ENCODE measurements at places on chromosomes 7 and 10. TPM values are rescaled to one million over a fixed set of nuclear protein-coding genes. Genes with fewer than 3 reads are reported as not detected.
A peak's percentile ranks its signal among the peaks of the same experiment; 100 is the strongest.

- DNase-seq: no peak
Observed at GRCh38 chr7:156034397-156034796, 222.1 kb upstream of the SHH start.

- no peak for DNase-seq
Observed at GRCh38 chr10:122688293-122688989, 11.2 kb downstream of the C10orf120 start.

GRCh38 chr7:113996405-113996804 lies 77.6 kb upstream of the PPP1R3A start:
- no peak for DNase-seq

DNA sequence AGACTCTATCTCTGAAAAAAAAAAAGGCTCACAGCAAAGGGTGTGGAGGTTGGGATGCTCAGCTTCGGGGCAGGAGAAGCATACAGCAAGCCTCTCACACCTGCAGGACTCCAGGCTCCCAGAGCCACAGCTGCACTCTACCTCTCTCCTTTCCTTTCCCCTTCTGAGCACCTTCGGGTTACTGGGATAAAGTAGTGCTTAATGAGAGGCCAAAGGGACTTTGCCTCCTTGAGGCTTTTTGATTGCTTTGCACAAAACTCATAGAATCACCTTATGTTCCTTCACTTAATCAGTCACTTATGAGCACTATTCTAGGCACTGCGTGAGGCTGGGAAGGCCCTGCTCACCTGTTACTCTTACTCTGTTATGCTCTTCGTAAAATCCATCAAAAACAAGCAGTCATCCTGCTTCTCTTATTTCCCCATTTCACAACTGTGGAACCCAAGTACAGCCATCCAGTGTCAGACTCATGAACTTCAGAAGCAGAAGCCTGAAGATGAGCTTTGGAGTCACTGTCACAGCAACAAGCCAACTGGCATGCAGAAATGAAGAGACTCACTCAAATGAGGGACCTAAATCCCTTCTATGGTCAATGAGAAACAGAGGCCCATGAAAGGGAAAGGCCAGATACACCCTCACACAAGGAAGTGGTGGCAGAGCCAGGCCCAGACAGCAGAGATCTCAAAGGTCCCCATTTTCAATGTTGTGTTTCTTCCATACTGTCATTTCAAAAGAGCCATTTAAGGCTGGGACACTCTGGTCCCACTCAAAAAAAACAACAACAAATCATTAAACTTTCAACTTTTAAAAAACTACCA lies 205.4 kb downstream of the KCNMA1 start:
- DNase-seq: no peak

- DNase-seq: no peak
Observed at GRCh38 chr7:138510003-138510402, 49.9 kb downstream of the TRIM24 start.

- DNase-seq: no peak
Observed at GRCh38 chr7:129160161-129160905, 15.8 kb downstream of the TSPAN33 start.

GRCh38 chr10:17779784-17780183 lies 27.8 kb downstream of the TMEM236 start:
- DNase-seq: no peak

GRCh38 chr7:146002431-146003078 lies 114.0 kb upstream of the CNTNAP2 start:
- no peak for DNase-seq

- DNase-seq: no peak
Observed at GRCh38 chr7:25037325-25037724, 57.3 kb upstream of the OSBPL3 start.

GRCh38 chr10:30736685-30737232 lies 107.2 kb upstream of the LYZL2 start:
- no peak for DNase-seq

GRCh38 chr10:49781247-49781646 lies 19.1 kb upstream of the OGDHL start:
- DNase-seq: no peak

GRCh38 chr10:102763037-102763607 lies 19.4 kb downstream of the WBP1L start:
- DNase-seq: peak; percentile 37

DNA sequence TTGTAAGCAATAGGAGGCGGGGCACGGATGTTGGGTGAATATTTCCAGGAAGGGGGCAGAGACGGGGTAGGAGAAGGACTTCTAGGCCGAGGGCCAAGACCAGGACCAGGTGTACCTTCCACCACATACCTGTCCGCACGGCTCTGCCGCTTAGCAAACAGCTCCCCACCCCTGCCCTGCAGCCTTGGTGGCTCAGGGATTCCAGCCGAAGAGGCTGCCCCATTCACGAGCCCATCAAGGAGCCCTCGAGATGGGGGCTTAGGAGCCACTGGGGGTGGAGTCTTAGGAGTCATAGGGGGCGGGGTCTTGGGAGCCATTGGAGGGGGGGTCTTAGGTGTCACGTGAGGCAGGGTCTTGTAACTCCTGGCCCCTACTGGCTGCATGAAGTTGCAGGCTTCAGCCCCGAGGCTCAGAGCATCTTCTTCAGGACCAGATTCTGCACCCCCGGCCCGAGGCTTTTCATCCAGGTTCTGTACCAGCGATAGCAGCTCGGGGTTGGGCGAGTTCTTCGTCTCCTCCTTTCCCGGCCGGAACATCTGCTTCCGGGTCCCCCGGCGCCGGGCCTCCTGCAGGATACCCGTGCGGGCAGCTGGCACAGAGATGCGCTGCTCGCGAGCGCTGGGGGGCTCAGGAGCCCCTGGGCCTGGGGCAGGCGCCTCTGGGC lies 6.1 kb upstream of the MYOZ1 start:
- no peak for DNase-seq

GRCh38 chr10:21534604-21535493 lies 817 bp downstream of the MLLT10 start:
- peak; percentile 54 for DNase-seq

GRCh38 chr7:69817121-69817520 lies 218.8 kb downstream of the AUTS2 start:
- no peak for DNase-seq

- DNase-seq: no peak
Observed at GRCh38 chr7:45223728-45224630, 66.4 kb downstream of the RAMP3 start.

GRCh38 chr7:83210479-83210878 lies 47.8 kb upstream of the PCLO start:
- DNase-seq: no peak

DNA sequence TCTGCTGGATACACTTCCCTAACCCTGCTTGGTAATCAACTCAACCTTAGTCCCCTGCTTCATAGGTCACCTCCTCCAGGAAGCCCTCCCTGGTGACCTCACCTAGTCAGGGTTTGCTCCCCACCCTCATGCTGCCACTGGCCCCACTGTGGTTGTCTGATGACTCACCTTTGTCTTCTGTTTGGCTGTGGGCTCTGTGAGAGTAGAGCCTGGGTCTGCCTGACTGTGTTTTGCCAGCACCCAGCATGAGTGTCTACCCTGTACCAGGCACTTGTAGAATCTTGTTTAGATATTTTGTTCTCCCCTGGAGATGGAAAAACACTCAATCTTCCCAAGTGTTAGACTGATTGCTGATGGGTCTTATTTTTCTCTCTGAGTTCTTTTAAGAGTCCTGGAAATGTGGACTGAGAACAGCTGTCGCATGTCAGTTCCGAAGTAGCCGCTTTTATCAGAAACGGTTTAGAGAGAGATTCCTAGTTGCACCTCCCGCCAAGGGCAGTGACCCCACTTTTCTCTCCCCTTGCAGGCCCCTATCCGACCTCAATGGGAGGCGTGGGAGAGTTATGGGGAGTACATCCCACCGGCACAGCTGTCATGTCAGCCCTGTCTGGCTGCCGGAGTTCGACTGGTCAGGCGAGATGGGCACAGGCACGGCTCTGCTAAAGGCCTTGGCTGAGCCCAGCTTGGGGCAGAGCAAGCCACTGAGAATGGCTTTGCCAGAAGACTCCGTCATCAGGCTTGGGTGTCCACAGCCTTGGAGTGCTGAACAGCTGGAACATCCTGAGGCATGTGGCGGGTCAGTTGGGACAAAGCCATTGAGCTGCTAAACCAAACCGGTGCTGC lies 134.3 kb downstream of the GRK5 start:
- peak; percentile 84 for DNase-seq

Gene PON3
- 1.0 TPM for total RNA-seq

Gene VIPR2
- total RNA-seq: 21.6 TPM

Gene MSANTD7
- total RNA-seq: 6.1 TPM

Gene TRPV5
- total RNA-seq: not detected

Gene ARMS2
- not detected for total RNA-seq

Gene C10orf143
- total RNA-seq: 2.9 TPM

Gene AGBL3
- total RNA-seq: 1.2 TPM

Gene CDNF
- 5.2 TPM for total RNA-seq

Gene PHYHIPL
- not detected for total RNA-seq

All from heart right ventricle (tissue), 16 donors.